ENCODE measurements at places on chromosomes 2 and 18.

GRCh38 chr2:27889774-27890145 is 427 bp downstream of the RBKS start:
- no peak for DNase-seq

- no peak for DNase-seq
These were observed 52.5 kb downstream of the ZNF516 start for GRCh38 chr18:76442413-76443171.

- no peak for DNase-seq
These were observed 319 bp upstream of the EN1 start for GRCh38 chr2:118847762-118848172.

GRCh38 chr2:61214171-61214570 is 52.2 kb downstream of the C2orf74 start:
- no peak for DNase-seq

DNA sequence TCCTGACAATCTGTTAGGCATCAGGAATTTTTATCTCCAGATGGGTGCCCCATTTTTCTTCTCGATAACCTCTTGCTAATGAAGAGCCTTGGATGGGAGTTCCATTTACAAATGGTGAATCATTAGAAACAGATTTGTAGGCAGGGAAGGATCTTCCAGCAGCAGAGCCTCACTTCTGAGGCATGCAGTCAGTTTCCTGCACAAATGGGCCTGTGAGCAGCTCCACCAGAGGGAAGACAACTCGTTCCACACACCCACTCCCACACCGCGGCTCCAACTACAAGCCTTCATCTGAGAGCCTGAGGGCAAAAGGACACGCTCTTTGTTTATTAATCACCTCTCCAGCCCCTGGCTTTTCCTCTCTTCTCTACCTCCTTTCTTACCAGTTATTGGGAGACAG is 108.5 kb downstream of the CTAGE1 start:
- no peak for DNase-seq

GRCh38 chr2:139685090-139685983 is 905.1 kb upstream of the NXPH2 start:
- no peak for DNase-seq

GRCh38 chr2:240840435-240841060 is 20.5 kb upstream of the KIF1A start:
- DNase-seq, result no peak

DNA sequence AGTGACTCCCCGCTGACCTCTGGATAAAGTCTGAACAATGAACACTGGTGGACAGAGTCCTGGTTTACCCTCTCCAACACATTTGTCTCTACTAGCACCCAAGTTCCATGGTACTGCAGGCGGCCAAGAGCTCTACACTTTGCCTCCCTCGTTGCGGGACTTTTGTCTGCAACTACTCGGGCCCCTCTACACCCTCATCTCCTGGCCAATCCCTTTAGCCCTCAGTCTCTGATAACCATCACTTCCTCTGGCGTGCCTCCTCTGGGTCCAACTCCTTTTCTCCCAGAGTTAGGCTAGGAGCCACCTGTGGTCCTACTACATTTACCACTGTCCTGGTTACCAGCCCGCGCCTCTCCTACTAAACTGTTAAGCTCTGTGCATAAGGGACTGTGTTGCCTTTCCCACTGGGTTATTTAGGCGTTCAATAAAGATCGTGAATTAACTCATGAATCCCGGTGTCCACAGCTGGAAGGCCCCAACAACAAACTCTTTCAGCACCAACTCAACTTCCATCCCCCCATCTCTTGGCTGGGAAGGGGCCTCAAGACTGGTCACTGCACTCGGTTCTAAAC is 757 bp downstream of the HDHD2 start:
- no peak for DNase-seq

- DNase-seq, result no peak
These were observed 20.5 kb upstream of the TGFA start for GRCh38 chr2:70574109-70574508.

DNA sequence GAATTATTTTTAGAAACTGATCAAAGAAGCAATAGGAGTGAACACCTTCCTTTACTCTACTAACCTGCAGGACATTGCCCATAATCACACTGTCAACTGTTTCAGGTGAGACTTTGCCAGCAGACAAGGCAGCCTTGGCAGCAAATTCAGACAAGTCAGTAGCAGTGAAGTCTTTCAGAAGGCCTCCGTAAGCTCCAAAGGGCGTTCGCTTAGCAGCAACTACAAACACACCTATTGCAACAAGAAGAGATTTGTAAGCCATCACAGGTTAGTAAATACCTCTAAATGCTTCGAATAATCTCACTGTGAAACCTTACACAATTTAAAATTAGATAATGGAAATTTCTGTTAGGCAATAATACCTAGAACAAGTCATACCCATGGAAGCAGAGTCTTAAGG is 10.7 kb downstream of the ACAA2 start:
- no peak for DNase-seq

GRCh38 chr2:158914731-158915130 is 53.7 kb upstream of the TANC1 start:
- no peak for DNase-seq

- DNase-seq, result no peak
These were observed 74.4 kb upstream of the MAP4K4 start for GRCh38 chr2:101623031-101623521.

DNA sequence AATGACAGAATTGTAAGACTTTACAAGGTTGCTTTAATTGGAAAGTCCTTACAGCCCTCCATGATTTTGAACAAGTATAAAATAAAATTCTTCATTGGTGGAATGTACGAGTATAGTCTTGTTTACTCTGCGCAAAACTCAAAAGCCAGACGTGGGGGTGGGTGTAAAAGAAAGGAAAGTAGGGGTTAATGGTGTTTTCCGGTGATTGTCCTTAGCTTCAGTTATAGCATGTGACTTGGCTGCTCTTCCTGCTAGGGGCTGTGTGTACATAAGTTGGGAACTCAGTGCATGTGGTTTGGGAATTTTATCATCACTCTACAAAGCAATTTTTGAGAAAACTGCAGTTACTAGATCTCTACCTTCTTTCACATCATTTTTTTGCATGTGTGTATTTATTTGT is 82.4 kb upstream of the CAVIN2 start:
- no peak for DNase-seq

- no peak for DNase-seq
These were observed 42.1 kb upstream of the DSG1 start for GRCh38 chr18:31275722-31276463.

Measured in naive thymus-derived CD8-positive, alpha-beta T cell (primary cell).